ENCODE measurements at places on chromosomes 13 and 19. TPM values are rescaled to one million over a fixed set of nuclear protein-coding genes. Genes with fewer than 3 reads are reported as not detected.

- peak; percentile 26 for DNase-seq
These were observed 1.0 kb upstream of the CGB7 start for GRCh38 chr19:49058562-49058961.

PDX1 gene
- 0.35 TPM for total RNA-seq

PLVAP gene
- not detected for total RNA-seq

DNA sequence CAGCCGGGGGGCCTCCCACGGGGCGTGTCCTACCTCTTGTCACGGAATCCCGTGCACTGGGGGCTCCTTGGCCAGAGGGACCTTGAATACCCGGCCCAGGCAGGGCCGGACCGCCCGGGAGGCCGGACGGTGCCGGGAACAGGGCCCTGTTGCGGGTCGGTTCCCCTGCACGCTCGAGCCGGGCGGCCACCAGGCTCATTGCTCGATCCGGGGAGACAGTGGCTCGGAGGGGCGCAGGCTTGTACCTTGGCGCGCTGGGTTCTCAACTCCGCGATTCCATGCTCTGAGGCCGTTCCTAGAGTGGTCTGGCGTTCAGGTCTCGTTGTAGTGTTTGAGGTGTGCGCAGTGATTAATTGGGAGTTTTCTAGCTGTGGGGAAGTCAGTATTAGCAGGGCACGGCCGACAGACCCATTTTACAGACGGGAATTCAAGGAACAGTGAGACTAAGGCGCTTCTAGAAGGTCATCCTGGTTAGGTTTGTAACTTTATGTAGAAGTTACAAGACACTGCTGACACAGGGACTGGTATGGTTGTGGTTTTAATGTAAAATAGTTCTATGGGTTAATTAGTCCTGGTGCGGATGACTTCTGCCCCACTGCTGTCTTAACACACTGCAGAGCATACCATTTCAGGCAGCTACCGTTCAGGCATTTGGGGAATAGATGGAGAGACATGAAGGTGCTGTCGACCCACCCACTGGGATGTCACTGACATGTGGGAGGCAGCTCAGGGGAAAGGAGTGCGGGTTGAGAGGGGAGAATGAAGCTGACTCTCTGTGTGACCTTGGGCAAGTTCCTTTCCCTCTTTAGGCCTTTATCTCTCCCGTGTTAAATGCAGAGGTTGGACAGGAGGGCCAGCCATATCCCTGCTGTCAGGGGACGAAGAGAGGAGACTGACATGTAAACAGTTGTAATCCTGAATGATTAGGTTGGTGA, 592 bp downstream of the CLPTM1 start:
- DNase-seq, result peak; percentile 17

CNN2 gene
- 166 TPM for total RNA-seq

GRCh38 chr13:32790731-32791130, 204.5 kb downstream of the PDS5B start:
- no peak for DNase-seq

DNA sequence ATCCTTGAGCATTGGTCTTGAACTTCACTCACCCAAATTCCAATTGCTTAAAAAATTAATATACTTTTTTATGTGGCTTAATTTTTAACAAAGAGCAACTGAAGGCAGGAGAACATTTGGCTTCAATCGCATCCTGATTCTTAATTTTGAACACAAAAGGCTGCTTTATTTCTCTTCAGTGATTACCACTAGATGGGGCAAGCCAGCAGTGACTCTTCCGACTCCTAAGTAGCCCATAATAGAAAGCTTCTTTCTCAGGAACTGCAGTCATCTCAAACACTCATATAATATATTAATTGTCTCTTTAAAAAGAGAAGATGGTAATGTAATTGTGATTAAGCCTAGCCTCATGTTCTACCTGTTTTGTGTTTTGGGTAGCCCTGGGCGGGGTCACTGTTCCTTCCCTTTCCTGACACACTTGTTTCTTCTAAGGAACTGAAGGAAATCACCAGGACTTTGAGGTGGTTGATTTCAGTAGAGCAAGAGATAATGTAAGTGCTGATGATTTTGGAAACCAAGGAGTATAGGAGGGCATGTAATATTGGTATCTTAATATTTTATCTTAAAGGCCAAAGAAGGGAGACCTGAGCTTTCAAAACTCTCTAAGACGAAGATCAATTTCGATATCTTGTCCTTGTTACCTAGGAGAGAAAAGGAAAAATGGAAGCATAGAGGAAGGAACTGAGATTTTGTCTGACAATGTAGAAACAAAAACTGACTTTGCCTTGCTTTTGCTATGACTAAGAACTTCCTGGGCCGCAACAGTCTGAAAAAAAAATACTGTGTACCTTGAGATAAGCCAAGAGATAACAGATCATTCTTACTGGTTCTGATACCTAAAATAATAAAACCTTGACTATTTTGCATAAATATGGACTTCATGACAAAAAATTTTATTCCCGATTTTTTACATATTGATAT, 73.1 kb downstream of the TNFSF13B start:
- DNase-seq, result peak; percentile 52

CFAP97D2 gene
- not detected for total RNA-seq

- no peak for DNase-seq
These were observed 58.1 kb upstream of the SCEL start for GRCh38 chr13:77477299-77477848.

DNA sequence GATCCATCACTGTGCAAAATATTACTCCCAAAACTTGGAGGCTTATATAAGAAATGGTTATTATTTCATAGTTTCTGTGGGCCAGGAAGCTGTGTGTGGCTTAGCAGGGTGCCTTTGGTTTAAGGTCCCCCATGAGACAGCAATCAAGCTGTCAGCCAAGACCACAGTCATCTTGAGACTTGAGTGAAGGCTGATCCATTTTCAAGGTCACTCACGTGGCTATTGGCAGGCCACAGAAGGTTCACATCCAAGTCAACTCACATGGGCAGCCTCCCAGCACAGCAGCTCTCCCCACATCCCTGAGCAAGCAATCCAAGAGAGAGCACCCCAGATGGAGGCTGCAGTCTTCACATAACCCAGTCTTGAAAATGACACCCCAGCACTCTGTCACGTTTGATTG, 537.4 kb downstream of the MYO16 start:
- DNase-seq, result no peak

GRCh38 chr19:32570081-32570785, 10.8 kb upstream of the PDCD5 start:
- DNase-seq, result peak; percentile 79

GRCh38 chr13:33940256-33940655, 122.3 kb downstream of the RFC3 start:
- DNase-seq, result no peak

PALM gene
- 0.44 TPM for total RNA-seq

- DNase-seq, result no peak
These were observed 25.1 kb downstream of the TMEM161A start for GRCh38 chr19:19113040-19113626.
